HAP-1 (cell line): ENCODE measurements at places on chromosomes 11 and 22.

DNA sequence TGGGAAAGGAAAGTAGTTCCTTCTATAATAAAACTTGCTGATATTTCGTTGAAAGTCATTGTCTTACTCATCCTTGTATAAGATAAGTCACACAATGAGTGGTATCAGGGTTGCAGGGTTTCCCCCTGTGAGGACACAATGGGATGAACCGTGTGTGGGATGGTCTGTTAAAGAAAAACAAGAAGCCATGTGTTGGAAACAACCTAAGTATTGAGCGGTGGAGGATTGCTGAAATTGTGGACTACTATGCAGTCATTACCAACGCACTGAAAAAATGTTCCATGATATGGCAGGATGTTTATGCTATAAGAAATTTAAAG is 28.6 kb downstream of the PTPRJ start:
- no peak for DNase-seq

DNA sequence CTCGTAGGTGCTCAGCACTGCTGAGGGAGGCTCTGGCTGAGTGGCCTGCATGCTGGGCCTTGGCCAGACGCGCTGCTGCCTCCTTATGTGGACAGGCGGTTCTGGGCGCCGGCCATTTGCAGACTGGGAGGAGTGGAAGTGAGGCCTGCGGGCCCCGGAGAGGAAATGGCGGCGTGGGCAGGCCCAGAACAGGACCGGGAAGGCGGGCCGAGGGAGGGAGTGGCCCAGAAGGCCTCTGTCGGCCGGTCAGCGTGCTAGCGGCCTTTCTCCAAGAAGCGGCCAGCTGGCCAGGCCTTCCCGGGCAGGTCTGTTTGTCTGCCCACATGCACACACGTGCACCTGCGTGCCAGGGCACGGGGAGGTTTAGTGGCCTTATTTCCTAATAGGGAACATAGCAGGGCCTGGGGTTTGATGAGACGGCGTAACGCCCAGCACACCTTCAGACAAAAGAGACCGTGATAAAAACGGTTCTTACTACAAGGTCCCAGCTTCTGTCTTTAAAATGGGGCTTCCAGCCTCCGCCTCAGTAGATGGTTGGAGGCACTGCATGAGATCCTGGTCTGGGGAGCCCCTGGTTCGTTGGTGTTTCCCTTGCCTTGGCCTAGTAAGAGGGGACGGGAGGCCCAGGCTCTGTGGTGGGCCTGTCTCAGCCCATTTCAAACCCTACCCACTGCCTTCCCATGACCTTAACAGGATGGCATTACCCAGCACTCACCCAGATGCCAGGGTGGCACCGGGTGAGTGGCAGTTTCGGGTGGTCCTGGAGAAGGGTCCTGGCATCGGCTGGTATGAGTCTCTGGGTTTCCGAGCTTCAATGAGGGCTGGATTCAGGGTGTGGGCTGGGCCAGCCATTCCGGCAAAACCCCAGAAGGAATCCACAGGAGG is 65.1 kb upstream of the PPARA start:
- no peak for DNase-seq

- DNase-seq = no peak
Observed at GRCh38 chr11:116796548-116796947, 4.9 kb upstream of the APOA5 start.

DNA sequence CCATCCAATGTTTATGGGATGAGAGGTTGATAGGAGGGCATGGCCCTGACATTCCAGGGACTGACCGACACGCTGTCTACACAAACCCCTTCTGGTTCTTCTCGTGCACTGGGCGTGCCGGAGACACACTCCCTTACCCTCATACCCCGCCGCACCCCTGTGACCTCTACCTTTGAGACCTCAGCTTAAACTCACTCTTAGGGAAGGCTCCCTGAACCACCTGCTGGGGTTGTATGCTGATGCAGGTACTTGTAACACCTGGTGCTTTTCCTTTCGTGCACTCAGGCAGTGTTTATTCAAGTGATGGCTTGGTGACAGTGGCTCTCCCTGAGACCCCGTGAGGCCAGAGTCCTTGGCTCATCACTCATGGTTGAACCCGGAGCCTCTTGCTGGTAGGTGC is 12.0 kb downstream of the PPARA start:
- no peak for DNase-seq

- no peak for DNase-seq
Observed at GRCh38 chr11:64711138-64711955, 11.7 kb downstream of the NRXN2 start.

DNA sequence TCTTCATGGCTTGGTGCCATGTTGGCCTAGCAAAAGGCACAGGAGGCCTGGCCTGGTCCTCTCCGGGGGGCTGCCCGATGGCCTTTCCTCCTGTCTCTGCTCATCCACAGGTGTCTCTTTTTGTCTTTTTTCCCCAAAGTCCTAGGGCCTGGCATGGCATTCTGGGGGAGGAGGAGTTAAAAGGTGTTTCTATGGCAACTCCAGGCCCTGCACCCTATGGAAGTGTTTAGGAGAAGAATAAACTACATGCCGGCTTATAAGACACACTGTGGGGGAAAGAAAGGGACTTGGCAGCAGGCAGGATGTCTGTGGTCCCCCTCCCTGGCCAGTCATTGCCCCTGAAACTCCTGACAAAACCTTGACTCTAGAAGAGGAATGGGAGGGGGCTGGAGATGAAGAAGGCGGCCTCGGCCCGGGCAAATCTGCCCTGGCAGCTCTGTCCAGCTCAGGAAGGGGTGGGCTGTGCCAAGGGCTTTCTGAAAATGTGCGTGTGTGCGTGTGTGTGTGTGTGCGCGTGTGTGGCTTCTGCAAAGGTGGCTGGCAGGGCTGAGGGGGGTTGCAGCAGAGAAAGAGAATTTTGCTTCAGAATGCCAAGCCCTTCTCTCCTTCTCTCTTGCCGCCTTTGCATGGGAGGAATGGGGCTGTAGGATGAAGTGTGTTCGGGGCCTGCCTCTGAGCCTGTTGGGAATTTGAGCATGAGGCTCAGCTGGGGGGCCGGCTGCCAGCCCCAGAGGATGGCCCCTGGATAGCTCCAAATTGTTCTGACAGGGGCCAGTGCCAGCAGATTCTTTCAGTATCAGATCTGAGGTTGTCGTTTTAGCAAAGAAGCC is 3.2 kb downstream of the TIMP3 start:
- DNase-seq = no peak

- DNase-seq = no peak
Observed at GRCh38 chr11:62592146-62592815, 958 bp upstream of the TUT1 start.

- no peak for DNase-seq
Observed at GRCh38 chr11:25733777-25734176, 598.2 kb upstream of the ANO3 start.

DNA sequence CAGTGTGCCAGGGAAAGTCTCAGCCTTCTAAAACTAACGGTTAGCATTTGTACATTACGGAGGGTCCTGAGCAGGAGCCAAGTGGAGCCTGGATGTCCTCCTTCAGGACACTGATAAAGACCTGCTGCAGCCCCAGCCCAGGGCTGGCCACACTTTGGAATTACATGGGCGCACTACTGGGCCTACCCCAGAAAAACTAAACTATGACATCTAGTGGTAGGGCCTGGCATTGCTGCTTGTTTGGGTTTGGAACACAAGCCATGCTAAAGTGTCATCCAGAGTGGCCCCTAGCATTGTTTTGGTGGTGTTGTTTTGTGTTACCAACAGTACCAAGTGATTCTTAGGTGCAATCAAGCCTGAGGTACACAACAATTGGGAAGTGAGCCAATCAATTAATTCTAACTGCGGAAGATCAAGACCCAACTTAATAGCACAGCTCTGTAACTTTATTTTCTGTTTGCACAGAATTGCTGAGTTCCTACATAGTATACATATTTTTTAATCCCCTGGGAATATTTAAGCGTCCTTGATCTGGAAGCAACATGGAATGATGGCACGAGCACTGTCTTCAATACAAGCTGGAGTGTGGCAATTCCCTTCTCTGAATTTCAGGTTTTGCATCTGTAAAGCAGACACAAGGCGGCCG is 340.7 kb downstream of the LARGE1 start:
- DNase-seq = peak; percentile 84

DNA sequence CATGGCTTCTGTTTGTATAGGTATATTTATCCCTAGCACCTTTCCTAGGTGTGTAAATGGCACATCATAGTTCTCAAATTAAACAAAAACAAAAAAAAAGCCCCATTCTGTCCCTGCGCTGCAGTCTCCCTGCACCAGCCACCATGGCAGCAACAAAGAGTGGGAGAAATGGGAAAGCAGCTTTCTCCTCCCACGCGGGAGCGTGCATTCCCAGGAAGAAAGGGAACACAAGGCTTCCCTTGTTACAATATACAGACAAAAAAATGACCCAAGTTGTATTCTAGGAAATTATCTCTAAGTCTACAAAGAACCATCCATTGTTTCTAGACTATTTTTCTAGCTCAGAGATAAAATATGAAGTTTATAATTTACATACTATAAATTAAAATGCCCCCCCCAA is 16.1 kb upstream of the TMPRSS5 start:
- DNase-seq = no peak

GRCh38 chr11:32594272-32594671 is 10.6 kb downstream of the EIF3M start:
- DNase-seq = no peak

DNA sequence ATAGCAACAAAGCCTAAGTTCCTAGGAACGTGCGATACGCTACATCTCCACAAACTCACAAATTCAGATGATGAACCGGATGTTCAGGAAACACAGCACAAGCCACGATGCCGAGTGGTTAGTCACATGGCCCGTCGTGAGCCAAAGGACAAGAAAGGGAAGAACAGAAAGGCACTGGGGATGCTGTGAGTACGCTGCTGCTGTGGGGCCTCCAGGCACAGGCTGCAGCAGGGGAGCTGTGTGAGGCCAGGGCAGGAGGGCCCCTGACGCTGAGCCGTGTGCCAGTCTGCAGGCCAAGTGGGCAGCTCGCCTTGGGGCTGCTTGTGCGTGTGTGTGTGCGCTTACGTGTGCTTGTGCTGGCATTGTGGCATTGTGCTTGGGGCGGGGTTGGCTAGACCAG is 89.4 kb downstream of the CTTN start:
- DNase-seq = no peak

DNA sequence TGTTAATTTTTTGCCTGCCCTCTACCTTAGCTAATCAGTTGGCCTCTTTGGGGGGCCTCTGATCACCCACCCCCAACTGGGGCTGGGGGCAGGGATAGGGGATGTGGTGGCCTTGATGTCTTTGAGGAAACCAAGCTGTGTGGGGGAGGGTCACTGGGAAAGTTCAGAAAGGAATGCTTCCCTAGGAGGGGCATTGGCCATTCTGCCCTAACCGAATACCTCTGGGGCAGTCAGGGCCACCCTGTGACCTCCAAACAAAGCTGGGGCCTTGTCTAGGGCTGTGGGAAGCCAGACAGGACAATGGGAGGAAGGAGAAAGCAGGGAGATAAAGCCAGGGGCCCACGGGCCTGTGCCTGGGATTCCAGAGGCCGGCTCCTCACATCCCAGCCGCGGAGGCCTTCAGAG is 97.5 kb downstream of the TSPAN18 start:
- DNase-seq = peak; percentile 15

DNA sequence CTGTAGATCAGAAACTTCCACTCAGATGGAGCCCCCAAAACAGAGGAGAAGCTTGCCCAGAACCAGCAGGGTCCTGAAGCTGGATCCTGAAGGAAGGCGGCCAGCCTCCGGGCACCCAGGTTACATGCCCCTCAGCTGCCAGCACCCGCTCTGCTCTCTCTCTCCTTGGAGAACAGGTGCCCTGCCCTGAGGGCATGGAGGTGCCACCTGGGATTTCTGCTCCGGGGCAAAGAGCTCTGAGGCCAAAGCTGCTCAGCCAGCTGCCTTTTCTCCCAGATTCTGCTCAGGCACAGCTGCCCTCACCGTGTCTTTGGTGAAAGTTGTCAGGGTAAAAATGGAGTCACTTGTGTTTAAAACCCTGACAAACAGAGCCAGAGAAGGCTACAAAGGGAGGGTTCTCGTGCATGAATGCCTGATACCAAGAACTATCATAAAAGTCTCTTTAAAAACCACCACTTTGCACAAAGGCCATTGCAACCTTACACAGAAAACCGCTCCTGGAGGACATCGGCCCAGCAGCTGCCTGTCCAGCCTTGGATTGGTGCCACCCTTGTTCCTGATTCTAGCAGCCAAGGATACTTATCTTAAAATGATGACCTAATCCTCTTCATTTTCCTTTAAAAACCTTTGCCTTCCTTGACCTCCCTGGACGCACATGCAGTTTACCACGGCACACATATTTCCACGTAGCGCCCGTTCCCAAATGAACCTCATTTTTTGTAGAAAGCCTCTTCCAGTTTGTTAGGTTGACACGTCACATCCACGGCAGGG is 140.0 kb downstream of the CACNA1I start:
- DNase-seq = no peak

DNA sequence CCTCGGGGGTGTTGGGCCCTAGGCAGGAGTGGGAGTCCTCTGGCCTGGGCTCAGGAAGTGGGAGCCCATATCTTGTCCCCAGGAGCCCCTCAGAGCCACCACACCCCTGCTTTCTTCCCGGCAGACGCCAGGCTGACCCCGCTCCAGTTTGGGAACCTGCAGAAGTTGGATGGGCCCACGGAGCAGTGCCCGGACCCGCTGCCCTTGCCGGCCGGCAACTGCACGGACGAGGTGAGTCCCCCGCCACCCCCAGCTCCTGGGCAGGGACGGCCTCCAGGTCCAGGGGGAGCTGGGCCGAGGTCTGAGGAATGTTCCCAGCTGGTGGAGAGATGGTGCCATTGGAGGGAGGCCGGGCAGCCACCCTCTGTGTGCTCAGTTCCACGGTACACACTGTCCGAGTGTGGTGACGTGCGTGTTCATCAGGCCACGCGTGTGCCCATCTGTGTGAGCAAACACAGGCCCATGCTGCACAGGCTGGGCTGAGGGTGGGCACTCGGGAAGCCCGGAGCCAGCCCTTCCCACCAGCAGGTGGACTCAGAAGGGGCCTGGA is 4.8 kb downstream of the MUC5B start:
- DNase-seq = no peak

DNA sequence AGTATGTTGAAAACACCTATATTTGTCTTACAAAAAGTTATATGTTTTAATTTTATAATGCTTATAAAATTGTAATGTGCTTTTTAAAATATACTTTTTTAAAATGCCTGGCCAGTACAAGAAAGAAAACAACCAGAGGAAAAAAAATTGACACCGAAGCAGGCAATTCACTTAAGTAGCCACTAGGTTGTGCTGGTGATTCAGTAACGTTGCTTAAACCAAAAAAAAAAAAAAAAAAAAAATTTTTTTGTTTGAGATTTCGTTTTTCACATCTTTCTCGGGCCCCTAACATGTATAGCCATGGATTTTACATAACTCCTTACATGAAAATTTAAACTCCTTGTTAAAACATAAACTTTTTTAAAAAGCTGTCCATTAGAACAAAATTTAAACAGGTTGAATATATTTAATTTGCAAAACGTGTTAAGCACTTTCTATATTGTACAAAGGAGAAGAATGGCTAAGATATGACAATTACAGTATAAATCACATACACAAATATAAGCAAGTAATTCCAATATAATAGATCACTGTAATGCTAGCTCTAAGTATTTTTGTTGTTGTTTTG is 9.2 kb downstream of the OR8B4 start:
- DNase-seq = no peak
